ENCODE measurements at places on chromosomes 4 and X. TPM values are rescaled to one million over a fixed set of nuclear protein-coding genes. Genes with fewer than 3 reads are reported as not detected.

DNA sequence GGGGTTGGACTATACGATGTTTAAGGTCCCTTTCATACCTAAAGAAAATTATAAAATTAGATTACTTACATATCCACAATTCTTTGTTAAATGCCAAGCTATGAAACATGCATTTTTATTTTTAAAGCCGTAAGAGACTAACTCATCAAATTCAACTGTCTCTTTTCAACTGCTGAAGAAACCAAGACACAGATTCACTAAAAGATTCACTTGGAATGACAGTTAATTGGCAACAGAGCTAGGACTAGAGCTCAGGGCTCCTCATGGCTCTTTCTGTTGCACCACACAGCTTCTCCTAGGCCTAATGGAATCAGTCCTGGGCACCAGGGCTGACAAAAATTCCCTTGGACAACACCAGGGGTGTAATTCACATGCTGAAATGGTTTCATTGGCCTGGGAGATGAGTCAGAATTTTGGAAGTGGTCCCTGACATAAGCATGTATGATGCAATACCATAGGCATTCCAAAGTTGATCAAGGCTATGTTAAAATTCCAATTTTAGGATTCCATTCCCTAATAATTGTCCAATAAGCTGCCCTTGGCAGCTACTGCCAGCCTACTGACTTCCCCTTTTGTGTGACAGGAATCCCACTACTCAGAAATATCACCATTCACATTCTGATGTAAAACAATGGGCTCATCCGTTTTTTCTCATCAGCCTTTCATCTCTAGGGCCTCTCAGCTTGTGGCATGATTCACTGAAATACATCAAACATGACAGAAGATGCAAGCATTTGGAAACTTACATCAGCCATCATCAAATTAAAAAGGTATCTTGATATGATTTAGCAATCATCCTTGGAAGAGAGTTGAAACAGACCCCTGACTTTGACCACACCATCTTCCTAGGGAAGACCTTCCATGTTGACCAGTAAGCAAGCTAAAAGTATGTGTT, 54.2 kb downstream of the PLAC1 start:
- H3K36me3 ChIP-seq: no peaks in the 10 kb centered on the region
- H3K27ac ChIP-seq: no peak overlapping the region
- H3K4me1 ChIP-seq: no peaks in the 10 kb centered on the region

DNA sequence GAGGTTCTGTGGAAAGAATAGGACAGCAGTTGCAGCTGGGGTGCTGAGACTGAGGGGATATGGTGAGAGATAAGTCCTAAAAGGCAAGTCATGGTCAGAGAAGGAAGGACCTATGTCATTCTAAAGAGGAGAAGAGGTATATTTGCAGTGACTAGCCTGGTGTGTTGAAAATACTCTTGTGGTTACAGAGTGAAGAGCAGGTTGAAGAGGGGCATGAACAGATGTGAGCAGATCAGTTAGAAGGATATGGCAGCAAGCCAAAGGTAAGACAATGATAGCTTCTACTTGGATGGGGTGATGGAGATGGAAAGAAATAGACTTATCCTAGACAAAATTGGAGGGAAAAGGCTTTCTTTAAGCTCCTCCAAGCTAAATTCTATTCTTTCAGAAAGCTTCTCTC, 469.8 kb upstream of the CPEB2 start:
- no peak overlapping the region for H3K27ac ChIP-seq
- no peaks in the 10 kb centered on the region for H3K27me3 ChIP-seq
- H3K4me3 ChIP-seq: no peak overlapping the region
- H3K36me3 ChIP-seq: no peaks in the 10 kb centered on the region
- no peak for DNase-seq

- DNase-seq: no peak
- no peaks in the 10 kb centered on the region for H3K36me3 ChIP-seq
- H3K27me3 ChIP-seq: no peaks in the 10 kb centered on the region
- H3K4me1 ChIP-seq: no peaks in the 10 kb centered on the region
- H3K4me3 ChIP-seq: no peak overlapping the region
These were observed 63.8 kb downstream of the PRDM5 start for GRCh38 chr4:120858776-120859175.

GRCh38 chrX:21735768-21736127, 22.2 kb downstream of the SMPX start:
- peaks cover 8% of the 10 kb centered on the region for H3K27me3 ChIP-seq
- H3K4me3 ChIP-seq: no peak overlapping the region
- no peaks in the 10 kb centered on the region for H3K36me3 ChIP-seq
- H3K27ac ChIP-seq: no peak overlapping the region
- no peaks in the 10 kb centered on the region for H3K4me1 ChIP-seq
- no peak for DNase-seq

PRKG2 gene
- 0.19 TPM for total RNA-seq

DNA sequence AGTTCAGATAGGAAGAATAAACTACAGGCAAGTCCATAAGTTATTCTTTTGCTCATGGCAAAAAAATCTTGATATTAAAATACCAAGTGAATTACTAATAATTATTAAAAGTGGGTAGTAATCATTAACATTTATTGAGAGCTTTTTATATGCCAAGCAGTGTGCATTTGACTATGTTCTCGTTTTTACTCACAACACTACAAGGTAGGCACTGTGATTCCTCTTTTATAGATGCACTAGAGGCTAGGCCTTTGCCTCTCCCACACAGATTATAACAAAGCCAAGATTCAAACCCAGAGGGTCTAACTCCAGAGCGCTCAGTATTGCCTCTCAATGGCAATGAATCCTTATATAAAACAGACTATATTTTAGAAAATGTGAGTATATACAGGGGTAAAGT, 254.2 kb downstream of the NAF1 start:
- H3K4me1 ChIP-seq: no peaks in the 10 kb centered on the region
- no peak overlapping the region for H3K4me3 ChIP-seq
- no peak for DNase-seq
- H3K27me3 ChIP-seq: no peaks in the 10 kb centered on the region
- H3K27ac ChIP-seq: no peak overlapping the region

DNA sequence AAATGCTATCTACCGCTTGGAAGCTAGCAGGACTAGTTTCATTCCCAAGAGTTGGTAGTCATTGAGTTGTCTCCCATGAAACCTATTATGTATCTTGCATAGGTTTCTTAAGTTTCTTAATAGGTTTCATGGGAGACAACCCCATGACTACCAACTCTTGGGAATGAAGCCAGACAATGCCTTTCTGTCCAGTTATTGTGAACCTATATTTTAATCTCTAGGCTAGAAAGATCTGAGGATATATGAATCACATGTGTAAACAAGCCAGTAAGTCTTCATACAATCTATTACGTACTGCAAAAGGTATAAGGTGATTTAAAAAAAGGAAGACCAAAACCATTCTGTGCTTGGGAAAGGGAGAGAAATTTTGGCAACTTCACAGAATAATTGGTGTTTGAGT, 162.6 kb downstream of the INPP4B start:
- DNase-seq: no peak
- H3K36me3 ChIP-seq: no peaks in the 10 kb centered on the region
- no peaks in the 10 kb centered on the region for H3K4me1 ChIP-seq
- no peaks in the 10 kb centered on the region for H3K27me3 ChIP-seq
- no peak overlapping the region for H3K4me3 ChIP-seq

DNA sequence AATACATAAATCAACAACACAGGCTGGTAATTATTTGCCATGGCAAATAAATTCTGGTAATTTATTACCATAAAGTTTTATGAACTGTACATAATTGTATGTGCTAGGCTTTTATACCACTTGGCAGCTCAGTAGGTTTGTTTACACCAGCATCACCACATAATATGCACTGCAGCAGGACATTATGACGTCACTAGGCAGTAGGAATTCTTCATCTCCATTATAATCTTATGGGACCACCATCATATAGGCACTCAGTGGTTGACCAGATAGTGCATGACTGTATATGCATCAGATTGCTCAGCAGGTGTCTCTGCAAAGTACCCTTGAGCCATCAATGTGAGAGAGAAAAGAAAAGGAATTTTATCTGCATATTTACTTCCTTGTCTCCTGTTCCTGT, 295.4 kb downstream of the CFAP47 start:
- H3K36me3 ChIP-seq: no peaks in the 10 kb centered on the region
- DNase-seq: no peak
- no peak overlapping the region for H3K27ac ChIP-seq
- no peaks in the 10 kb centered on the region for H3K4me1 ChIP-seq

GRCh38 chr4:123093236-123093635, 170.8 kb upstream of the NUDT6 start:
- H3K36me3 ChIP-seq: peaks cover 5% of the 10 kb centered on the region
- H3K27me3 ChIP-seq: no peaks in the 10 kb centered on the region
- H3K27ac ChIP-seq: no peak overlapping the region
- H3K4me3 ChIP-seq: no peak overlapping the region
- H3K4me1 ChIP-seq: no peaks in the 10 kb centered on the region

DNA sequence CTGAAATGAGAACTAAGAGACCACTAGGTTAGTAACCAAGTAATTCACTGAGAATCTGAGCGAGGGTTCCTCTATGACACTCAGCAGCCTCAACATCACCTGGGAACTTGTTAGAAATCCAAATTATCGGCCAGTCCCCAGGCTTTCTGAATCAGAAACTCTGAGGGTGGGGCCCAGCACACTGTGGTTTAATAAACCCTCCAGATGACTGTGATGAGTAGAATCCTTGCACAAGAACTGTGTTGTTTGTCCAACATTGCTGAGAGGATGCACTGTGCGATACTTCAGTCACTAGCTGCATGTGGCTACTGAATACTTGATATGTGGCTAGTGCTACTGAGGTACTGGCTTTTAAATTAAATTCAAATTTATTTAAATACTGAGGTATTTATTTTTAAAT, 243.9 kb downstream of the MAML3 start:
- H3K36me3 ChIP-seq: no peaks in the 10 kb centered on the region
- no peaks in the 10 kb centered on the region for H3K27me3 ChIP-seq
- H3K4me3 ChIP-seq: no peak overlapping the region
- H3K4me1 ChIP-seq: peaks cover 50% of the 10 kb centered on the region

DNA sequence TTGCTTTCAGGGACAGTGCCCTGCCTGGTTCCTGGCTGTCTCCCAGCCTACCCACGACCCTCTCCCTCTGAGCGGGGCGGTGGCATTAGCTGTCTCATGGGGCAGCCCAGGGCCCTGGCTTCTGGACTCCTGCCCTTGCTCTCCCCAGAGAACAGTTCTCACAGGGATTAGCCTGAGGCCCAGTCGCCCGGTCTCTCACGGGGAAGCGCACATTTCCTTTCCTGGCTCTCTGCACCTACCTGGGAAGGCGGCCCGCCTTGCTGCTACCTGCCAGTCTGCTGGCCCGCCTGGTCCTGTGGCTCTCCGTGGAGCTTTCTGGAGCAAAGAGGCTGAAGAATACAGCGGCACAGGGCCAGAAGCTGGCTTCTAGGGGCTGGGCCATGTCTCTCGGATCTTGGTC, 128.4 kb downstream of the FHDC1 start:
- H3K27me3 ChIP-seq: no peaks in the 10 kb centered on the region
- DNase-seq: no peak
- H3K36me3 ChIP-seq: no peaks in the 10 kb centered on the region
- no peak overlapping the region for H3K4me3 ChIP-seq
- no peaks in the 10 kb centered on the region for H3K4me1 ChIP-seq
- H3K27ac ChIP-seq: no peak overlapping the region
